Activated CD8-positive, alpha-beta memory T cell treated with anti-CD3 and anti-CD28 coated beads for 1 hour (primary cell): ENCODE measurements at places on chromosomes 13 and 19.
A peak's percentile ranks its signal among the peaks of the same experiment; 100 is the strongest.

DNA sequence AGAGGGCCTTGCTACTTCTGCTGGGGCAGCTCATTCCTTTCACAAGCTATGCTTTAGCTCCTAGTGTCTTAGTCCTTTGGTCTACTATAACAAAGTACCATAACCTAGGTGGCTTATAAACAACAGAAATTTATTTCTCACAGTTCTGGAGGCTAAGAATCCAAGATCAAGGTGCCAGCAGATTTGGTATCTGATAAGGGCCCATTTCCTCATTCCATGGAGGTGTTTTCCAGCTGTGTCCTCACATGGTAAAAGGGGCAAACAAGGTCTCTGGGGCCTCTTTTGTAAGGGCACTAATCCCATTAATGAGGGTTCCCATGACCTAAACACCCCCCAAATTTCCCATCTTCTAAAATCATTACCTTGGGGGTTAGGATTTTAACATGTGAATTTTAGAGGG is 57.9 kb upstream of the LRCH1 start:
- no peak for DNase-seq

DNA sequence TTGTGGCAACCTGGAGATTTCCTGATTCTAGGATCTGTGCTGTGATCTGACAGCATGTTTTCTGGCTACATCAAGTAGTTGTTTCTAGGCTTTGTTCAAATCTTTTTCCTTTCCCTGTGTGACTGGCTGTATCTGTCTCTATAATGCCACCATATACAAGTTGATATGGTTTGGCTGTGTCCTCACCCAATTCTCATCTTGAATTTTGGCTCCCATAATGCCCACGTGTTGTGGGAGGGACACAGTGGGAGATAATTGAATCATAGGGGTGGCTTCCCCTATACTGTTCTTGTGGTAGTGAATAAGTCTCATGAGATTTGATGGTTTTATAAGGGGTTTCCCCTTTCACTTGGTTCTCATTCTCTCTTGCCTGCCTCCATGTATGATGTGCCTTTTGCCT is 24.6 kb upstream of the CLDN10 start:
- DNase-seq, result no peak

DNA sequence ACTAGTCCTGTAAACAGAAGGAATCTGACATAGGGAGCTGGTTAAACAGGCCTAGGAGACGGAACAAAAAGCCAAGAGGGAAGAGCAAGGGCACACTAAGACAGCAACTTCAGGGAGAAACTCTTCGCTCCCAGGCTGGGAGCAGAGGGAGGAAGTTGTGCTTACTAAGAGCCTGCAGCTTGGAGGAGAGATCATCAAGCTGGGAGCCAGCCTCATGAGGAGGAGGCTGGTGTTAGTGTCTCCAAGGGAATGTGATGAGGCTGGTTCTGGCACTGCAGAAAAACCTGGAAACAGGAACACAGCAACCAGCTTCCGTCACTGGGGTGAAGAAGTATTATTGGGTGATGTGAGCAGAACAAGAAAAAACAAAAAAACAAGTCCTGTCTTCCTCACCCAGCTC is 1027.3 kb downstream of the UQCRFS1 start:
- DNase-seq, result no peak

DNA sequence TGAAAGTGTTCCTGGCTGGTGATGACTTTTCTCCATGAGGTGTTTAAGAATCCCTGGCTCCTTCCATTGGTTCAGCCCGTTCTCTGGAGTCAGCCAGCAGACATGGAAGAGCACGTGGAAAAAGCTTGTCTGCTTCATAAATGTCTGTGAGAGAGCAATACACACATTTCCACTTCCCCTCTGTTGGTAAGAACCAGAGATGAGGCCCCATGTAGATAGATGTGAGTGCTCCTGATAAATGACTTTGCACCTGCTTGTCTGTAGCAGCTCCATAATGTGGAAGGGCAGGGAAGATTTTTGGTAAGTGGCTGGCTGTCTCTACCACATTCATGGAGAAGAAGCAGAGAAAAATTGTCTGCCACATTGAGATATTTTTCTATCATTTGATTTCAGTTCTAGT is 325.8 kb downstream of the LMO7 start:
- no peak for DNase-seq

GRCh38 chr19:30884146-30884812 is 465.0 kb downstream of the TSHZ3 start:
- DNase-seq, result no peak

DNA sequence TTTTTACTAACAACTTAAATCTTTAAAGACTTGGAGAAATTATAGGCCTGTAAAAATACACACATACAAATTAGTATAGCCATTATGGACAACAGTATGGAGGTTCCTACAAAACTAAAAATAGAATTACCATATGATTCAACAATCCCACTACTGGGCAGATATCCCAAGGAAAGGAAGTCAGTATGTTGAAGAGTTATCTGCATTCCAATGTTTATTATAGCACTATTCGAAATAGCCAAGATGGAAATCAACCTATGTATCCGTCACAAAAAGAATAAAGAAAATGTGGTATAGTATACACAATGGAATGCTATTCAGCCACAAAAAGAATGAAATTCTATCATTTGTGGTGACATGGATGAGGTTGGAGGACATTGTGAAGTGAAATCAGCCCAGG is 37.2 kb downstream of the SLITRK1 start:
- no peak for DNase-seq

GRCh38 chr13:113641426-113641825 is 16.6 kb downstream of the ATP4B start:
- no peak for DNase-seq

DNA sequence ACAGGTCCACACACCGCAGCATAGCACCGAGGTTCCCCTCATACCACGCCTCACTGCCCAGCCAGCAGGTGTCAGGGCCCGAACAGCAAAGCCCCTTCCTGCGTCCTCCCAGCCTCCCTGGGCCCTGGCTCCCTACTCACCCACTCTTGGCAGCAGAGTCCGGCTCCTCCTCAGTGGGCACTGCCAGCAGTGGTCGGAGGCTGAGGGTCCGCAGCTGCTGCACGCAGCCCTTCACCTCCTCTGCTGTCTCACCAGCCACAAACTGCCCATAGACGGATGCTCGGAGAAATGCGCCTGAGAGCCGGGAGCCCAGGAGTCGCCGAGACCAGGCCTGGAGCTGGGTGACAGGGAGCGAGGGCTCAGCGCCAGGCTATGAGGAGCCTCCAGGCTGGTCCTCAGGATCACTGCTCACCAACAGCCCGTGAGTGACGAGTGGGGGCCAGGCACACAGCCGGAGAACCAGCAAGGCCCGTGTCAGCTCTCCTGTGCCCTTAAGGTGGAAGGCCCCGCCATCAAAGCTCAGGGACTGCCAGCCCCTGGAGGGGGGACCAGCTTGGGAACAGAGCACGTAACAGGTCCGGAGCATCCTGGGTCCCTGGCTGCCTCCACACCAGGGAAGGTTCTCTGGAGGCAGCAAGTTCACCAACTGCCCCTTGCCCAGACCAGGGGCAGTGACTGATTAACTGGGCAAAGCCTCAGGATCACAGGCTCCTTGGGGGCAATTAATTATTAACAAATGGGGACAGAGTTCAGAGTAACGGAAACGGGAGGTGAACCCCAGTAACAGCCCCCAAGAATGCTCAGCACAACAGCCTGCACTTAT is at the start of gene PRODH2:
TSS of gene PRODH2 (minus strand) at position 626 of the 823 bp plus-strand sequence. CDS start at position 586, 40 bp downstream.
- no peak for DNase-seq

GRCh38 chr13:98273824-98274742 is 97.0 kb upstream of the RNF113B start:
- no peak for DNase-seq

GRCh38 chr19:39224910-39225309 is 19.9 kb downstream of the IFNL3 start:
- DNase-seq, result no peak

- DNase-seq, result no peak
These were observed 1.2 kb downstream of the PEAK3 start for GRCh38 chr19:2280633-2281264.

DNA sequence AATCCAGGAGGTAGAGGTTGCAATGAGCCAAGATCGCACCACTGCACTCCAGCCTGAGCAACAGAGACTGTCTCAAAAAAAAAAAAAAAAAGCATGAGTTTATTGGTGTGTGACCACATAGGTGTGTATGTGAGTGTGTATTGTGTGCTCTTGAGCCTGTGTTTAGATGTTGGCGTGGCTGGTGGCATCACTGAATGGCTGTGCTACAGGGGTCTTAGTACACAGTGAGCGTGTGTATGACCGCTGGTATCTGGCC is 2.5 kb downstream of the SLC1A5 start:
- no peak for DNase-seq

DNA sequence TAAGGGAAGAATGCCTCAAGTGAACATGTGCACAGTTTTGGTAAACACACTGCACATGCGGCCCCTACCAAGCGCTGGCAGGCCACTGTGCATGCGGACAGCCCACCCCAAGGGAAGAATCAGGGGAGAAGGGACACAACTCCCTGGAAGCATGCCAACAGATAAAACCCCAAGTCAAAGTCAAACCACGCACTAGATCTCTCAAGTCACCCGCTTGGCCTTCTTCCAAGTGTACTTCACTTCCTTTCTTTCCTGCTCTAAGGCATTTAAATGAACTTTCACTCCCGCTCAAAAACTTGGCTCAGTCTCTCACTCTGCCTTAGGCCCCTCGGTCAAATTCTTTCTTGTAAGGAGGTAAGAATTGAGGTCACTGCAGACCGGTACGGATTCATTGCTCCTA is 4.6 kb upstream of the RFXAP start:
- DNase-seq, result no peak

GRCh38 chr19:52639996-52640395 is 1.8 kb upstream of the ZNF83 start:
- no peak for DNase-seq

DNA sequence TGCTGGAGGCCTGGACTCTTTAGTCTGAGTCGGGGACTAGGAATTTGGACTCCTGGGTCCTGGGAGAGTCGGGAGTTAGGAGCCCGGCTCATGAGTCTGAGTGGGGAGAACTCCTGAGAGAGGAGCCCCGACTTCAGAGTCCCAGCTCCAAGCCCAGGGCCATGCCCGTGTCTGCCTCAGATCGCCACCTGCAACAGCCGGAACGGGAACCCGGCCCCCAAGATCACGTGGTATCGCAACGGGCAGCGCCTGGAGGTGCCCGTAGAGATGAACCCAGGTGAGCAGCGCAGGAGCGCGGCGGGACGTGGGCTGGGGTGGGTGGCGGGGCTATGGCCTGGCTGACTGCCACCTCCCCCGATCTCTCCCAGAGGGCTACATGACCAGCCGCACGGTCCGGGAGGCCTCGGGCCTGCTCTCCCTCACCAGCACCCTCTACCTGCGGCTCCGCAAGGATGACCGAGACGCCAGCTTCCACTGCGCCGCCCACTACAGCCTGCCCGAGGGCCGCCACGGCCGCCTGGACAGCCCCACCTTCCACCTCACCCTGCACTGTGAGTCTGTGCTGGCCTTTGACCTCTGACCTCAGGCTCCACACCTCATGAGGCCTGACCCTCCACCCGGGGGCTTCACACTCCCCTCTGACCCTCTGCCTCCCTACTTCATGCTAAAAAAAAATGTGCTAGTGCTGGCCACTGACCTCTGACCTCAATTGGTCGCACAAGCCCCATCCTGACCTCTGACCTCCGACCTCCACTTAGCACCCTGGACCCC is 4.4 kb downstream of the BCAM start:
- no peak for DNase-seq

GRCh38 chr19:6218491-6219146 is 61.2 kb downstream of the MLLT1 start:
- DNase-seq, result peak; percentile 68

GRCh38 chr13:28719227-28720055 is 671 bp upstream of the SLC46A3 start:
- DNase-seq, result no peak
